ENCODE measurements at places on chromosomes 12 and 14.
A peak's percentile ranks its signal among the peaks of the same experiment; 100 is the strongest.

DNA sequence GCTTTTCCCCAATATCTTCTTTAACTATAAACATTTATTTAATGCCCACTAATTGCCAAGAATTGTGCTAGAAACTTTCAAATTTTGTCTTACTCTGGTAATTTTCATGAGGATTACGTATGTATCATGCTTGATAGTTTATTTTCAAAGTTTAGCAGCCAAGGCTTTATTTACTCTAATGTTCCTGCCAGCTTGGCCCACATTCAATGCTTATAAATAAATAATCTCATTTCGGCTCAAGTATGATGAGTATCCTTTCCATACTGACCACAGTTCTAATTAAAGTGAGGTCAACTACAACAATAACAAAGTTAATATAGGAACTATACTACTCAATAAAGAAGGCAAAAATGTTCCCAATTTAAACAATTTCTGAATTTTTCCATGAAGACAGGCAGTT lies 259.2 kb downstream of the MED13L start:
- H3K4me3 ChIP-seq = no peak overlapping the region
- H3K36me3 ChIP-seq = peaks cover 3% of the 10 kb centered on the region
- no peaks in the 10 kb centered on the region for H3K27me3 ChIP-seq
- ATAC-seq = no peak
- peaks cover 34% of the 10 kb centered on the region for H3K4me1 ChIP-seq

DNA sequence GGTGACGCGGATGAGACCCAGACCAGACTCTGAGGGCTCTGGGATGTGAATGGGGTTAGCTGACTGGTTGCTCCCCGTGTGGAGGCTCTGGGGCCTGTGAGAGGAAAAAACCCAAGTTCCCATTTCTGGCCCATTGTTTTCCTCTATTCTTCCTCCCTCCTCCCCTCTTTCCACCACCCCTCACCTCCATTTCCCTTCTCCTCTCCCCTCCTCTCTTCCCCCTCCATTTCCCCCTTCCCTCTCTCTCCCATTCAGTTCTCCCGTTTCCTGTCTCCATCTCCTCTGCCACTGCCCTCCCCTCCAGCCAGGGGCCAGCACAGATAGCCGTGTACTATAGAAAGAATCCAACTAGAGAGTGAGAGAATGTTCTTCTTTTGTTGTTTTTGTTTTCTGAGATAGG lies 12.6 kb upstream of the PRPH start:
- no peak overlapping the region for H3K27ac ChIP-seq
- no peak for ATAC-seq
- H3K4me1 ChIP-seq = no peaks in the 10 kb centered on the region
- H3K4me3 ChIP-seq = no peak overlapping the region

DNA sequence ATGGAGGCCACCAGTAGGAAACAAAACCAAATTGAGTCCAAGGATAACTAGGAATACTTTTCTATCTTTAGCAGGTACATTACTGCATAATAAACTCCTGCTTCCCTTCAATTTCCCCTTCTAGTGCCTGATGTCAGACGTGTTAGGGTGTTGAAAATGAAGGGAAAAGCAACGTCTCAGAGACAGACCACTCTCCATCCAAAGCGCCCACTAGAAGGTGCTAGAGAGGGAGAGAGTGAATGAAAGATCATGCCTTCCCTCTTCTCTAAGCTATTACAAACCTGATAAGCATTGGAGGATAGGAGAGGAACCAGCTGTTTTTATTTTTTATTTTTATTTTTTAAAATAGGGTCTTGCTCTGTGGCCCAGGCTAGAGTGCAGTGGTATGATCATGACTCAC lies 64.1 kb downstream of the ZNF641 start:
- peaks cover 7% of the 10 kb centered on the region for H3K27me3 ChIP-seq
- no peaks in the 10 kb centered on the region for H3K4me1 ChIP-seq
- ATAC-seq = no peak
- H3K36me3 ChIP-seq = no peaks in the 10 kb centered on the region

DNA sequence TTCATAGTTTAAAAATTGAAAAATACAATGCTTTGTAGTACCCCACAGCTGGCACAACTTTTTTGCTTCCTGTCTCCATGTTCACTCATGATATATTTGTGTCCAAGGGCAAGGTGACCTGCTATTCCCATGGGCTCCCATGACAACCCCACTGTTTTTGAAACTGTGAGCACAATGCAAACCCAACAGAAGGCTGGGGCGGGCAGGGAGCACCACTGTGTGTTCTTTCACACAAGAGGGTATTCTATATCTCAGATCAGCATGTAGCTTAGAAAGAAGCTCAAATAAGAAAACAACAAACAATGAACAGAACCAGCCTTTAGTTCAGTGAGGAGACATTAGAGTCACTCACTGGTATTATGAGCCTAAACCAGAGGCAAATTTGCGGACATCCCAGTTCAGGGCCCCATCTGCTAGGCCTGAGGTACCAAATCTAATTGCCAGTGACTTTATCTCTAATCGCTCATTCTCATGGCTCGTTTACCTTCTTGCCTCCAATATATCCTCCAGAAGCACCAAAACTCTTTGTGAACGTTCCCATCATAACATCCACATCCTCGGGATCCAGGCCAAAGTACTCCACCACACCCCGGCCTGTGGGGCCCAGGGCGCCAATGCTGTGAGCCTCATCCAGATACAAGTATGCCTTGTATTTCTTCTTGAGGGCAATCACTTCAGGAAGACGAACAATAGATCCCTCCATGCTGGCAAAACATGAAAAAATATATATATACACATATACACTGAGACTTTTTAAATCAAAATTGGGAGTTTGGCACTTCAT lies 56.4 kb upstream of the ISM2 start:
- peak overlapping the region; percentile 30 for H3K27ac ChIP-seq
- no peaks in the 10 kb centered on the region for H3K4me1 ChIP-seq
- H3K4me3 ChIP-seq = no peak overlapping the region
- no peak for ATAC-seq
- peaks cover 82% of the 10 kb centered on the region for H3K36me3 ChIP-seq
- no peaks in the 10 kb centered on the region for H3K27me3 ChIP-seq

- H3K27me3 ChIP-seq = no peaks in the 10 kb centered on the region
- no peaks in the 10 kb centered on the region for H3K36me3 ChIP-seq
- H3K4me1 ChIP-seq = no peaks in the 10 kb centered on the region
- no peak overlapping the region for H3K27ac ChIP-seq
- H3K4me3 ChIP-seq = no peak overlapping the region
- no peak for ATAC-seq
These were observed 44.0 kb upstream of the CPNE8 start for GRCh38 chr12:38949363-38949762.

GRCh38 chr12:95259368-95259767 lies 41.8 kb downstream of the VEZT start:
- no peaks in the 10 kb centered on the region for H3K27me3 ChIP-seq
- H3K36me3 ChIP-seq = peaks cover 55% of the 10 kb centered on the region
- no peak overlapping the region for H3K27ac ChIP-seq
- no peak overlapping the region for H3K4me3 ChIP-seq

- peak overlapping the region; percentile 69 for H3K27ac ChIP-seq
- peak; percentile 31 for ATAC-seq
- no peaks in the 10 kb centered on the region for H3K36me3 ChIP-seq
- H3K4me3 ChIP-seq = no peak overlapping the region
These were observed 61.9 kb downstream of the DRAM1 start for GRCh38 chr12:101939306-101939705.

DNA sequence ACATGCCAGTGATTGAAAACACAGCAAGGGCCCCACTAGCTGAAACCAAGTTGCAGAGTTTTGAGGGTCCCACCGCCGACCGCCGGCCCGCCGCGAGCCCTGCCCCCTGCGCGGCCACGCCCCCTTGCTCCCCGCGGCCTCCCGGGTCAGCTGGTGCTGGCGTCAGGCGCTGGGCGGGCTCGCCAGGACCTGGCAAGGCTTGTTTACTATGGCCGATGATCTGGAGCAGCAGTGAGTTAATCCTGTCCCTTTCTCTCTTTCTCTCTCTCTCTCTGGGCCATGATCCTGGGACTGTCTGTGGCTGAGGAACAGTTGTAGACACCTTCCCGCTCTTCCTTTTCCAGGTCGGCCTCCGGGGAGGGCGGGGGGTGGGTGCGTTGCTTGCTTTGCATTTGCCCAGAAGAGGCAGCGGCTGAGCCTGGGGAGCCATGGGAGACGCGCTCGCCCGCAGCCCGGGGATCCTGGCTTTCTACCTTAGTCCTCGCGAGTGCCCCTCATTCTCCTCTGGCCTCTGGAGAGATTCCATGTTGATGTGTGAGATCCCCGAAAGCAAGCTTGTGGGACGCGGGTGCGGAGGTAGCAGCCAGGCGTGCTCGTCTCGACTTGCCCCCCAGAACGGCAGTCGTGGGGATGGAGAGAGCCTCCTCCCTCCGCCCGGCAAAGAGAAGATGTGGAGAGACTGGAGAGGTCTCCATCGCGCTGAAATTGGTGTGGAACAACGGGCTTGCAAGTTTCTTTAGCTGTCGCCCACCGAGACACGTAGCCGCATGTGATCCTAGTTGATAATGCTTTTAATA lies at the start of gene ABHD4:
TSS of gene ABHD4 (plus strand) at position 202 of the 797 bp plus-strand sequence. CDS start at position 209, 7 bp downstream.
- ATAC-seq = peak; percentile 94
- peak within 1 kb of the TSS; percentile 85 for H3K27ac ChIP-seq
- H3K27me3 ChIP-seq = no peaks in the 10 kb centered on the region
- peaks cover 20% of the 10 kb centered on the region for H3K36me3 ChIP-seq
- peaks cover 31% of the 10 kb centered on the region for H3K4me1 ChIP-seq

GRCh38 chr12:29980304-29980703 lies 196.6 kb upstream of the TMTC1 start:
- H3K27ac ChIP-seq = no peak overlapping the region
- no peak overlapping the region for H3K4me3 ChIP-seq
- no peak for ATAC-seq
- no peaks in the 10 kb centered on the region for H3K36me3 ChIP-seq
- H3K27me3 ChIP-seq = no peaks in the 10 kb centered on the region

DNA sequence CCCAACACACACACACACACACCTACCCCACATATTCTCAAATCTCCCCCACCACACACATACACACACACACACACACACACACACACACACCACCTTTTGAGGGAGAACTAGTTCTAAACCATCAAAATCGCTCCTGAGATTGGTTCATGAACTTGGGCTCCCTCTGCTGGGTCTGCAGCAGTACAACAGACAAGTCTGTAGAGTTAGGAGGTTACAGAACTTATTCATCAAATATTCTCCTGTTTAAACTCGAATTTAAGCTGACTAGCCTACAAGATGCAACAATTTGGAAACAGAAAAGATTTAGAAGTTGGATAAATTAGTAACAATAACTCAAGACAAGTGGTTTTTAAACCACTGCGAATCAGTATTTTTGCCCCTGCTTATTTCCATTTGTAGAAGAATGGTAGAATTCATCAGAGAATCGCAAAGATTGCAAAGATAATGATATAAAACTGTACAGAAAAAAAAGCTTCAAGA lies 136.4 kb upstream of the USP15 start:
- no peak for ATAC-seq
- H3K4me3 ChIP-seq = no peak overlapping the region
- H3K4me1 ChIP-seq = no peaks in the 10 kb centered on the region
- no peaks in the 10 kb centered on the region for H3K27me3 ChIP-seq
- H3K27ac ChIP-seq = no peak overlapping the region
- no peaks in the 10 kb centered on the region for H3K36me3 ChIP-seq

DNA sequence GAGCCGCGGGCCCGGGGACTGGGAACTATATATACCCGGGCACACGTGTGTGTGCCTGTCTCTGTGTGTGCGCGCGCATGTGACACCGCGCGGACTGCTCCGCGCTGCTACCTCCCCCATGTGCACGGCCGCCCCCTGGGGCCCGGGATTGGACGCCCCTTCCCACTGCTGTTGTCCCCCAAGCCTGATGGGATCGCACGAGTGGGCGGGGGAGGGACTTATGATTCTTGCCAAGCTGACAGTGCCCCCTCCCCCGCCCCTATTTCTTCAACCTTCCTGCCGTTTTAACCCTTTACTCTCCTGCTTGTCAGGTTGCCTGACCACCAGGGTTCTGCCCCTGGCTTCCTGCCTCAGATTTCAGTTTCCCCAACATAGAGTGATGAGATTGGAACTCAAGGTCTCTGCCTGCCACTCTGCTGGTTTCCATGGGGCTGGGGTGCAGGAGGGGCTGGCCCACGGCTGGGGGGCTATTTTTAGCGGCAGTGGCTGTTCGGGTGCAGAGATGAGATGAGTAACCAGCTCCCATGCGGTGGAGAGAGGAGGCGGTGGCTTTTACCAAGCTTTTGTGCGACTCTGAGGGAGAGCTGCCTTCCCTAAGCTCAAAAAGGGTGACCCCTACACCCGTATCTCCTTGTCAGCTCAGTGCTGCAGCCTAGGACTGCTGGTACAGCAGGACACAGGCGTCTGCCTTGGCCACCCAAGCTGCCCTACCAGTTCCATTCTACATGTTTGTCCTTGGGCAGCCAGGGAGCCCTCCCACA lies at the start of gene DDN:
TSS of gene DDN (minus strand) at position 5 of the 761 bp plus-strand sequence. CDS start 88 bp downstream, outside the sequence.
- peaks cover 49% of the 10 kb centered on the region for H3K4me1 ChIP-seq
- peaks cover 98% of the 10 kb centered on the region for H3K27me3 ChIP-seq
- H3K36me3 ChIP-seq = peaks cover 45% of the 10 kb centered on the region
- no peak within 1 kb of the TSS for H3K27ac ChIP-seq

- H3K36me3 ChIP-seq = no peaks in the 10 kb centered on the region
- ATAC-seq = peak; percentile 24
- peak within 1 kb of the TSS; percentile 33 for H3K4me3 ChIP-seq
- H3K27ac ChIP-seq = peak within 1 kb of the TSS; percentile 91
- H3K4me1 ChIP-seq = peaks cover 89% of the 10 kb centered on the region
These were observed at the start of gene TNFAIP2 for GRCh38 chr14:103122947-103123633. TSS of gene TNFAIP2 (plus strand) at chr14:103123461. CDS start at chr14:103126458, 2,997 bp downstream.

- no peak overlapping the region for H3K27ac ChIP-seq
- peaks cover 6% of the 10 kb centered on the region for H3K4me1 ChIP-seq
- no peaks in the 10 kb centered on the region for H3K36me3 ChIP-seq
- no peaks in the 10 kb centered on the region for H3K27me3 ChIP-seq
- ATAC-seq = no peak
These were observed 192.8 kb downstream of the NTF3 start for GRCh38 chr12:5624486-5625272.

DNA sequence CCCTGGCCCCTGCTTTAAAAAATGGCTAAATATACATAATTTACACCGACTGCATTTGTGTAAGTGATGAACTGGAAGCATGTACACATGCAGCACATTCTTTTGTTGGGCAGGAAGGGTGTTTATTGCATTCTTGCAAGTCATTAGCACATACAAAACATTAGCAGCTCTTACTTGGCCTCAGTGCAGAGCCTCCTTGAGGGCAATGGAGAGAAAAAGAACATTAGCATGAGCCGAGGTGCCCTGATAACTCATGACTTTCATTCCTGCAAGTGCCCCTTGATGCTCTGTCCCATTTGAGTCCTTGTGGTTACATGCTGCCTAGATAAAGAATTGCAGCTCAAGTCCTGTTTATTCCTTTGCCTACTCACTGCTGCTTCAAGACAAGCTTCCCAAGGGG lies 61.9 kb downstream of the PAX9 start:
- H3K36me3 ChIP-seq = no peaks in the 10 kb centered on the region
- no peak overlapping the region for H3K27ac ChIP-seq
- no peaks in the 10 kb centered on the region for H3K4me1 ChIP-seq

DNA sequence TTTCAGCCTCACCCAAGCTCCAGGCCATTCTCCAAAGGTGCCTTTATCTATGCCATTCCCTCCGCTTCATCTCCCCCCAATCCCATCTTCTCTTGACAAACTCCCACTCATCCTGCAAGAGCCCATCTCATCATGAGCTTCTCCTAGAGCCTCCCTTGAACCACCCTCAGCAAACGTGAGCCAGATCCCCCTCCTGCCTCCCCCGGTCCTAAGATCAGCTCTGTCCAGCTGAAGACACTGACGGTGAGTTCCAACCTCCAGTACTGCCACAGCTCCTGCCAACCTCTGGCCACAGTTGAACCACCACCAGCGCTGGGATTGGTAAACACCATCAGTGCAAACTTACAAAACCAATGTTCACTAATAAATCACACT lies 124.6 kb downstream of the BCL11B start:
- no peaks in the 10 kb centered on the region for H3K4me1 ChIP-seq
- no peak for ATAC-seq
- no peaks in the 10 kb centered on the region for H3K36me3 ChIP-seq
- H3K4me3 ChIP-seq = no peak overlapping the region

GRCh38 chr14:76870166-76870565 lies 44.0 kb downstream of the LRRC74A start:
- ATAC-seq = no peak
- H3K27me3 ChIP-seq = peaks cover 21% of the 10 kb centered on the region
- H3K36me3 ChIP-seq = no peaks in the 10 kb centered on the region
- H3K4me1 ChIP-seq = no peaks in the 10 kb centered on the region
- H3K27ac ChIP-seq = no peak overlapping the region
